Upper lobe of right lung (tissue), 1 donor: ENCODE measurements at places on chromosomes 7 and 10. TPM values are rescaled to one million over a fixed set of nuclear protein-coding genes. Genes with fewer than 3 reads are reported as not detected.

GRCh38 chr7:16891338-16891737, 9.6 kb upstream of the AGR3 start:
- H3K4me1 ChIP-seq = no peaks in the 10 kb centered on the region
- no peak overlapping the region for H3K4me3 ChIP-seq
- DNase-seq = no peak
- no peaks in the 10 kb centered on the region for H3K36me3 ChIP-seq
- no peak overlapping the region for H3K27ac ChIP-seq
- H3K27me3 ChIP-seq = no peaks in the 10 kb centered on the region

CCL24 gene
- total RNA-seq = 4.8 TPM

EGFR gene
- total RNA-seq = 78.3 TPM

- no peak overlapping the region for H3K27ac ChIP-seq
- no peaks in the 10 kb centered on the region for H3K27me3 ChIP-seq
- DNase-seq = no peak
- H3K4me1 ChIP-seq = no peaks in the 10 kb centered on the region
- H3K4me3 ChIP-seq = no peak overlapping the region
- no peaks in the 10 kb centered on the region for H3K36me3 ChIP-seq
Observed at GRCh38 chr7:46685051-46685450, 764.0 kb upstream of the IGFBP3 start.

GRCh38 chr10:22548344-22548743, 166.0 kb downstream of the PIP4K2A start:
- no peak overlapping the region for H3K27ac ChIP-seq
- no peaks in the 10 kb centered on the region for H3K27me3 ChIP-seq
- H3K4me3 ChIP-seq = no peak overlapping the region
- no peaks in the 10 kb centered on the region for H3K4me1 ChIP-seq
- peaks cover 47% of the 10 kb centered on the region for H3K36me3 ChIP-seq

DNA sequence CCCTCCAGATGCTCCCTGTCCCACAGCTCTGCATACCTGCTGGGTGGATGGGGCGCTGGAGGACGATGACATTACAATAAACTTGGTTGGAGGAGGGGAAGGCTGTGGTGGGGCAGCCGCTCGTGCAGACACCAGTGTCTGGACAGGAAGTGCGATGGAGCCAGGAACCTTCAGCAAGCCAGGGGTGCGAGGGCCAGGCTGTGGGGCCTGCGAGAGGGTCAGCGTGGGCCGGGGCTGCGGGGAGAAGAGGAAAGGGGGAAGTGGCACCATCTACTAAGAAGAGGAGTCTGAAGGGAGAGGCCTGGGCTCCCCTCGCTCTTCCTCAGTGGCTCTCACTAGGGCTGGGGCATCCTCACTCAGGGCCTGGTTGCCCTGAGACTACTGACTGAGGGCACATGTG, 6.4 kb downstream of the AP4M1 start:
- no peak for DNase-seq
- no peaks in the 10 kb centered on the region for H3K4me1 ChIP-seq
- H3K36me3 ChIP-seq = peaks cover 83% of the 10 kb centered on the region
- no peaks in the 10 kb centered on the region for H3K27me3 ChIP-seq
- no peak overlapping the region for H3K4me3 ChIP-seq
- no peak overlapping the region for H3K27ac ChIP-seq

ZNF804B gene
- not detected for total RNA-seq

C10orf105 gene
- 0.52 TPM for total RNA-seq

- DNase-seq = no peak
- no peak overlapping the region for H3K4me3 ChIP-seq
Observed at GRCh38 chr7:117176206-117176605, 146.7 kb downstream of the WNT2 start.

GRCh38 chr10:83942410-83942809, 196.9 kb upstream of the GHITM start:
- H3K27me3 ChIP-seq = no peaks in the 10 kb centered on the region
- DNase-seq = no peak
- H3K4me3 ChIP-seq = no peak overlapping the region
- H3K36me3 ChIP-seq = no peaks in the 10 kb centered on the region

GRCh38 chr10:29948881-29949355, 110.5 kb downstream of the JCAD start:
- DNase-seq = no peak
- no peaks in the 10 kb centered on the region for H3K27me3 ChIP-seq
- no peak overlapping the region for H3K4me3 ChIP-seq
- H3K4me1 ChIP-seq = peaks cover 39% of the 10 kb centered on the region
- no peaks in the 10 kb centered on the region for H3K36me3 ChIP-seq
- peak overlapping the region; percentile 31 for H3K27ac ChIP-seq

- no peak overlapping the region for H3K4me3 ChIP-seq
- no peaks in the 10 kb centered on the region for H3K4me1 ChIP-seq
- no peak for DNase-seq
- no peaks in the 10 kb centered on the region for H3K27me3 ChIP-seq
Observed at GRCh38 chr7:18536486-18536885, 40.9 kb downstream of the HDAC9 start.

PLXNA4 gene
- total RNA-seq = 7.2 TPM

- no peaks in the 10 kb centered on the region for H3K4me1 ChIP-seq
- H3K27me3 ChIP-seq = no peaks in the 10 kb centered on the region
- H3K27ac ChIP-seq = no peak overlapping the region
- H3K4me3 ChIP-seq = no peak overlapping the region
- DNase-seq = no peak
- no peaks in the 10 kb centered on the region for H3K36me3 ChIP-seq
Observed at GRCh38 chr10:51368943-51369342, 294.7 kb downstream of the PRKG1 start.

BHLHA15 gene
- total RNA-seq = 0.81 TPM

SPDYE2 gene
- total RNA-seq = not detected

DNA sequence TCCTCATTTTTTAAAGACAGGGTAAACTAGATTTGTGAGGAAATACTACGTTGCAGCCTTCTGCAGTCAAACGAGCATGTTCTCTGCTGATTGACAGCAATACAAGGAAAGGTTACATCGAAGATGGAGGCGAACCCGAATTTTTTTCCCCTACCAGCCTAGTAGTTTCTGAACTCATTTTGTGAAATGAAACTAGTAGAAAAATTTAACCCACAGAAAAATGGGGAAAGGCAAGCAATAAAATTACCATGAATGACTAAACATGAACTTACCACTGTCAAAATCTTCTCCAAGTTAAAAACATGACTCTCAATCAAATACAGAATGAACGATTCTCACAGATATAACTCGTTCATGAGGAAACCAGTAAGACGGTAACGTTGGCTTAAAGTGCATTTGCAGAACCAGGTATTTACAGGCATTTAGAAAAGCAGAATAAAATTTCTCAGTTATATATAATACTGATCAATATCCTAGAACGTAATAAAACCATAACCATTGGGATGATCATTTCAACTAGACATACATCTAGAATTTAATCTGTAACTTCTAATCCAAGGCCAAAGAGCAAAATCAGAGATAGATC, 73.9 kb downstream of the CELF2 start:
- H3K4me3 ChIP-seq = no peak overlapping the region
- no peak overlapping the region for H3K27ac ChIP-seq
- H3K27me3 ChIP-seq = no peaks in the 10 kb centered on the region
- H3K36me3 ChIP-seq = no peaks in the 10 kb centered on the region
- DNase-seq = no peak

GRCh38 chr7:45293295-45293942, 135.8 kb downstream of the RAMP3 start:
- no peak overlapping the region for H3K27ac ChIP-seq
- H3K36me3 ChIP-seq = no peaks in the 10 kb centered on the region
- no peak overlapping the region for H3K4me3 ChIP-seq
- no peaks in the 10 kb centered on the region for H3K4me1 ChIP-seq

GRCh38 chr10:30282221-30282620, 66.9 kb downstream of the MTPAP start:
- H3K27ac ChIP-seq = no peak overlapping the region
- peaks cover 3% of the 10 kb centered on the region for H3K4me1 ChIP-seq
- H3K4me3 ChIP-seq = no peak overlapping the region
- no peaks in the 10 kb centered on the region for H3K27me3 ChIP-seq
- H3K36me3 ChIP-seq = no peaks in the 10 kb centered on the region

DNA sequence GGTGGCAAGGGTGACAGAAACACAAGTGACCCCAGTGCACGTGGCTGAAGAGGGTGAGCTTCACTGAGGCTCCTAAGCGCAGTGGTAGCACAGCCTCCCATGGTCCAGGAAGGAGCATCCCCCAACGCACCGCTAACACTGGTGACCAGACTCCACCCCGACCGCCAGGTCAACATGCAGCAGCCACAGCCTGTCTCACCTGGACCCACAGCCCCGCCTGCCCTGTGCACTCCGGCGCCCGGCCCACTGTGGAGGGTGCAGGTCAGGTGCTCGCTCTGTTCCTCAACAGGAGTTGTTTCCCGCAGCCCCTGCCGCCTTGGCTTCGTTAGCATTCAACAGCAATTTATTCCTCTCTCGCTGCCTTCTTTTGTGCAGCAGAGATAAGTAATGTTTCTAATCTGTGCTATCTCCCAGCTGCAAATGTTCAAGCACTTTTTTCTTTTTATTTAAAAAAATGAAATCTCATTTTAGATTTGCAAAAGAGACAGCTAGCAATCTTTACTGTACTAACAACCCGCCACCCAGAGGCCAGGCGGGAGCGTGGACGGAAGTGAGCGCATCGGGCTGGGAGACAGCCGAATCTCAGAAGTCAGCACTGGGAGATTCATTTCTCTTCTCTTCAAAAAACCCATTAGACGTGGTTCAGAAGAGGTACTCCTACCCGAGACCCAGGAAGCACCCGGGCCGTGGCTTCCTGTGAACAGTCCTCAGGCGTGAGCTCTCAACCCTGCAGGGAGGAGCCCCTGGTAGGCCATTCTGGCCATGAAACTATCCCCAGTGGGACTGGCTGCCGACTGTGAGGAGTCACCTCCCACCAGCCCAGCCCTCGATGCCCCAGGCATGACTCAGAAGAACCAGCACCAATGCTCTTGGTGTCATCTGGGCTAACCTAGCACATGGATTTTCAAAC, 133.4 kb downstream of the MAD1L1 start:
- H3K4me3 ChIP-seq = no peak overlapping the region
- no peaks in the 10 kb centered on the region for H3K36me3 ChIP-seq
- no peaks in the 10 kb centered on the region for H3K27me3 ChIP-seq
- no peak overlapping the region for H3K27ac ChIP-seq

- peak; percentile 28 for DNase-seq
- peaks cover 92% of the 10 kb centered on the region for H3K36me3 ChIP-seq
- no peak overlapping the region for H3K4me3 ChIP-seq
- no peaks in the 10 kb centered on the region for H3K4me1 ChIP-seq
- H3K27ac ChIP-seq = no peak overlapping the region
- no peaks in the 10 kb centered on the region for H3K27me3 ChIP-seq
Observed at GRCh38 chr7:6020371-6021286, 10.5 kb upstream of the ANKRD61 start.

DNA sequence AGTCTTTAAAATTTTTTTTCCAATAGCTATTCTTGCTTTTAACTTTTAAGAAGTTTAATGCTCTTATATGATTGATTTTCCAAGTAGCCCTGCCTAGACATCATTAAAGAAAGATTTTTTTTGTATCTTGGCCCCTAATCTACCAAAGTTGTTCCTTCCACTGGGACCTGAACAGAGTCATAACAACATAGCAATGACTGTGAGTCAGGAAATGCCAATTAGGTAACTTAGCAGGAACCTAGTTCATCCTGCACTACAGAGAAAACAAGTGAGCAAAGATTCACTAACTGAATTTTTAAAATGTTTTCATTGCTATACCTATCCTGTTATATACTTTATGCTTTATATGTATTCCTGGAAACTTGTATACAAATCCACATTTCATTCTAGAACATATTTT, 284.7 kb downstream of the BICC1 start:
- H3K4me3 ChIP-seq = no peak overlapping the region
- H3K36me3 ChIP-seq = no peaks in the 10 kb centered on the region
- H3K27me3 ChIP-seq = no peaks in the 10 kb centered on the region
- no peak overlapping the region for H3K27ac ChIP-seq
- no peaks in the 10 kb centered on the region for H3K4me1 ChIP-seq
- DNase-seq = no peak

TRPV5 gene
- total RNA-seq = not detected

DNA sequence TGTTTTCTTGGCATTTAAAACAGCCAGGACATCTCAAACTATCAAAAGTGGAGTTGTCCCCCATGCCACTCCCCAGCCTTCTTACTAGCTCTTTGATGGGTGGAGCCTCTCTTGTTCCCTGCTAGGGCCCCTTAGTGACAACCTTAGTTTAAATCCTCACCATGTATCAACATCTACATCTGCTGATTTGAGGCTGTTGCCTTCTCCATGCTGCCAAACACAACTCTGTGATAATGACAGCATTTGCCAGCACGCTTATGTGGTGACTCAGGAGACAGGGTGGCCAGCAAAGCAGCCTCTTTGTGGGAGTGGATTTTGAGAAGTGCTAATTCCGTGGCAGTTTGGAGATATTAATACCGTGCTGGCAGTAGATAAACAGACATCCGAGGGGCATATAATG, 145.4 kb downstream of the LRRC4 start:
- H3K27ac ChIP-seq = no peak overlapping the region
- DNase-seq = no peak
- H3K36me3 ChIP-seq = peaks cover 16% of the 10 kb centered on the region
- no peak overlapping the region for H3K4me3 ChIP-seq
- H3K27me3 ChIP-seq = no peaks in the 10 kb centered on the region

DNA sequence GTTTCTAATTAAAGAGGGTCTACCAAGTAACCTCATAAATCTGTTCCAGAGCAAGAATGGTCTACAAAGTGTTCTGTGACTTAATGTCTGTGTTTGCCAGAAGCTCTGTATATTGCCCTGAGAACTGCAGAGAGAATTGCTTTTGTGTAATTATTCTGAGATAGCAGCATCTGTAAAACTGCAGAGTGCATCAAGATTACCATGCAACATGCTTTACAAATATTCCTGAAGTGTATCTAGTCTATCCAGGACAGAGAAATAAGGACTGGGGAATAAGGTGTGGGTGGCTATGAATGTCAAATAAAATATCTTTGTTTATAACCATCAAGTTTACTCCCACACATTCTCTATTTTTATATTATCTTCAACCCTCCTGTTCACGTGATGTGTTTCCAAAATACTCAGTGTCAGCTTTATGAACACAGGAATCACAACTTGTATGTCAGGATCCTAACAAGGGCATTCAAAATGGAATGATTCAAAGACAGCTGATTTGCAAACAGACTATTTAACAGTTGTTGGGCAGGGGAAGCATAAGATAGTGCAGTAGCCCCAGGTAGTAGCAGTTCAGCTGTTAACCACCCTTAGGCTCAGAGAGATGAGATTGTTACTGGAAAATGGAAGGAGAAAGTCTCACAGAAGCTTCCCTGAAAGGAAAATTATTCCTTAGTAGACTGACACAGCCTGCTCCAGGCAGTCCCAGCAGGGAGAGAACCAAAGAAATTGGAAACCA, 15.3 kb upstream of the LIPA start:
- H3K36me3 ChIP-seq = no peaks in the 10 kb centered on the region
- no peak for DNase-seq
- no peaks in the 10 kb centered on the region for H3K4me1 ChIP-seq
